HuH-7.5 (cell line): ENCODE measurements at places on chromosomes 7 and 10.

GRCh38 chr7:143499246-143499645, 21.6 kb downstream of the TAS2R41 start:
- no peak for DNase-seq

DNA sequence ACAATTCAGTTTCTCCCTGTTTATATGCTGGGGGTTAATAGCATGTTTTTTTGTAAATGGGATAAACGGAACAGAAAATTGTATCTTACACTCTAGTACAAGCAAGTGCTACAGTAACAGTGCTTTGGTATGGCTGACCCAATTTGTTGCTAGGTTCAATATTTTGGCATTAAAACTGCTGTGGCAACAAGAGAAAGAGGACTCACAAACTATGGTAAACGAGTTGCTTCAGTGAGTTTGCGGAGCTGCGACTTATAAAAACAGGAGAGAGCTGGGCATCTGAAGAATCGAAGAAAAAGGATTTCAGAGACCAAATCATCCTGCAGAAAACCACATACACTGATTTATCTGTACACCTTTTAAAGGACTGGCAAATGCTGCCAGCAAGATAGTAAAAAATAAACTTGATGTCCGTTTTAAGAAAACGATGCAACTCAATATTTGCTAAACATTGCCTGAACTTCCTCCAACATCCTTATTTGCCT, 2.2 kb downstream of the GLUD1 start:
- no peak for DNase-seq

- DNase-seq: no peak
These were observed 605.4 kb downstream of the INHBA start for GRCh38 chr7:41097501-41097900.

DNA sequence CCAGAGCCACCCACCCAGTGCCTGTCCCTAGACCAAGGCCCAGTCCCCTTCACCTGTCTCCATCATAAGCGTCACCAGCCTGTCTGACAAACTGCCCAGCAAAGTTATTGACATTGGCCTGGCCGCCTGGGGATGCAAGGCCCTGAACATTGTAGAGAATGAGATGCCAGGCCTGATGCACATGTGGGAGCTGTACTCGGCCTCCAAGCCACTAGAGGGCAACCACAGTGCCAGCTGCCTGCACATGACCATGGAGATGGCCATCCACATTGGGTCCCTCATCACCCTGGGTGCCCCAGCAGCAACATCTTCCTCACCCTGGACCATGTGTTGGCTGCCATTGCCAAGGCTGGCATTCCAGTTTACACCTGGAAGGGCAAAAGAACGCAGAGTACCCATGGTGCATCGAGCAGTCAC, 63.7 kb upstream of the ANTXRL start:
- DNase-seq: peak; percentile 23

GRCh38 chr7:25496476-25497368, 268.4 kb upstream of the NPVF start:
- DNase-seq: no peak

- DNase-seq: no peak
These were observed 9.2 kb downstream of the SIRT1 start for GRCh38 chr10:67893637-67894036.

GRCh38 chr10:78507510-78508160, 474.0 kb downstream of the RPS24 start:
- DNase-seq: no peak

DNA sequence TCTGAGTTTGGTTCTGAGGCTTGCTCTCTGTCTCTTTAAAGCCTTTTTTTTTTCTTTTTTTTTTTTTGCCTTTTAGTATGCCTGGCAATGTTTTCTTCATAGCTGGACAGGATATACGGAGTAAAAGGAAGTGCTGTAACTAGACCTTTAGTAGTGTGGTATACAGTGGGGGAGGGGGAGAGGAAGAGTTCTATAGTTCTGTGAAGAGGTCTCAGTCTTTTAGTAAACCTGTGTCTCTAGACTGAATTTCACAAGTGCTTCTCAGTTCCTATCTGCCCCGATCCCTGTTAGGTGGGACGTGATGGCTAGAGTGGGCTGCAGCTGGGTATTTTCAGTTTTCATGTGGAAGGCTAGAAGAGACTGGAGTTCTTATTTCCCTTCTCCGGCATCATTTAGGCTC, 3.1 kb upstream of the ABCC2 start:
- no peak for DNase-seq

- DNase-seq: no peak
These were observed 904 bp upstream of the CCDC7 start for GRCh38 chr10:32445036-32445435.

DNA sequence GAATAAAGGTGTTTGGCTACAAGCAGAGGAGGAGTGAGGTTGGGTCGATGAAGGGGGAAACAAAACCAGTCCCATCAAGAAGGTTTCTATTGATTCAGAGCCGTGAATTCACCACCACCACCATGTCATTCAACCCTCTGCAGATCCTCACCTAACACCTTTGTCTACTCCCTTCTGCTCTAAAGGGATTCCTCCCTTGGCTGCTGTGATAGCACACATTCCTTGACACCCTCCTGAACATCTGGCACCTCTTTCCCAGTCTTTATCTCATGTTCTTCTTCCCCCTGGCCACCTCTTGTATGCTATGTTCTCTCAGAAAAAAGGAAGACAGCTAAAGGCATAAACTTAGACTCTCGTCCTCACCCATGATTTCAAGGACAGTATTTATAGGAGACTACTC, 318.0 kb downstream of the GPAM start:
- no peak for DNase-seq

GRCh38 chr7:153457746-153458145, 594.5 kb upstream of the DPP6 start:
- DNase-seq: no peak

DNA sequence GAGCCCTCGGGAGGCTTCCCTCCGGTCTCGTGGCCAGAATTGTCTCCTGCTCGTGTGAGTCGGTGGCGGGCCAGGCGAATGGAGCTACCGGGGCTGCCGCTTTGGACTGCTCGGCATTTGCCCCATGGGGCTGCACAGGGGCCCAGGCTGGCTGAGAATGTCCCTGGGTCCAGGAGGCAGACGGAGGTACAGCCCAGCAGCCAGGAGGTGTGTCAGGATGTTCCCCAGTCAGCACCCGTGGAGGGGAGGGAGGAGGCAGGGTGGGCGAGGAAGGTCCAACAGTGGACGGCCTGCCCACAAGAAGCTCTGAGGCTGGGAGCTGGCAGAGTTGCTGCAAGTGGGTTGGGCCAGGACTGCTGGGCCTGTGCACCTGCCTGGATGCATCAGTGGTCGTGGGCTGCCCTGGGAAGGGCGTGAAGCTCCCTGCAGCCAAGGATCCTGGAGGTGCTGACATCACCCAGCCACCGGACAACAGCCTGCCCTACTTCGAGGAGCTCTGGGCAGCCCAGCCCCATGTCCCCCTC, 46.4 kb downstream of the PDGFA start:
- DNase-seq: no peak

DNA sequence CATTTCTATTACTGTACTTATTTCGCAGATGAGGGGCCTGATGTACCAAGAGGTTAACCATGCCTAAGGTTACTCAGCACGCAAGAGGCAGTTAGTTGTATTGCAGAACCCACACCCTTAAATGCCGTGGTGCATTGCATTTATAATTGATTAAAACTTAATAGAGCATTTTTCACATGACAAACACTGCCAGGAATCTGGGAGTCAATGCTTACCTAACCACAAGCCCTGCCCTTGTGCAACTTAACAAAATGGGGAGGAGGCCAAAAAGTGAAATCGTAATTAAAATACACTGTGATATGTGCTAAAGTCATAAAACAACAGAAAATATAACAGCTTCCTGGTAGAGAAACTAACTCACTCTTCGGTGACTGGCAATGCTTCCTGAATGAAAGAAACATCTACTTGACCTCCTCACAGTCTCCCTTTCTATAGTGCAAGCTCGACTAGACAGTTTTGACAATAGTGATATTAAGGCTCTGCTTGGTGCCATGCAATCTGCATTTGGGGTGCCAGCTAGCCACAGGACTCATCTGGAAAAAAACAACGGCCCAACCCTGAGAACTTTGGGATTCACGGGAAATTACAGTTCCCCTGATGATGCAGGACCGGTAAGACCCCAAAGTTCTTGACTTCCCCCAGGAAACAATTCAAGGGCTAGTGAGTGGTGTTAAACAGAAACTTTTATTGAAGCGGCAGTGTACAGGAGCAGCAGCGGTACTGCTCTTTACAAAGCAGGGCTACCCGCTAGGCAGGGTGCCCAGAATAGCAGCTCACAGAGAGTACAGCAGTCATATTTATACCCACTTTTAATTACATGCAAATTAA, 612.4 kb downstream of the TNS3 start:
- DNase-seq: no peak

DNA sequence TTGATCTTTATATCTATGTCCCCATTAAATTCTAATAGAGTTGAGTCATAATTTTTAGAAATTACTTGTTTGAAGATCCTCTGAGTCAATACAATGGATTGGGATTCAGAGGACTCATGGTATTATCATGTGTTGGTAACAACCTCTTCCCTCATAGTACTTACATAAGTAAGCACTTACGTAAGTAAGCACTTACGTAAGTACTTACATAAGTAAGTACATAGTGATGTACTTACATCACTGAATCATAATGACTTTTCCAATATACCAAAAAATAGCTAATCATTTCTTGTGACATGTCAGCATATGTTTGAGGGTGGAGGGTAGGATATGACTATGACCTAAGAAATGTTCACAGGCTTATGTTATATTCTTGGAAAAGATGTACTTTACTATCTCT, 740.5 kb downstream of the SORCS1 start:
- DNase-seq: no peak

DNA sequence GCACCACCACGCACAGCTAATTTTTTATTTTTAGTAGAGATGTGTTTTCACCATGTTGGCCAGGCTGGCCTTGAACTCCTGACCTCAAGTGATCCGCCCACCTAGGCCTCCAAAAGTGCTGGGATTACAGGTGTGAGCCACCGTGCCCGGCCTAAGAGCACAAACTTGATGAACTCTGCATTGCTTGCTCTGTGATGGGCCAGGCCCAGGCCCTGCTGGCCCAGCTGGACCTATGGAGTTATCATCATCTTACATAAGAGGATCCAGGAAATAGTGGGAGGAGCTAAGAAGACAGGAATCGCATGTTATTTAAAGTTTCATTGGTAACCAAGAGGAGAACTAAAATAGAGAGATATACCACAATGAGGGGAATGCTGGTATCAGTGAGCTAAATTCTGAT, 86.9 kb downstream of the DAGLB start:
- no peak for DNase-seq

- DNase-seq: no peak
These were observed 13.5 kb downstream of the PRF1 start for GRCh38 chr10:70588859-70589570.

DNA sequence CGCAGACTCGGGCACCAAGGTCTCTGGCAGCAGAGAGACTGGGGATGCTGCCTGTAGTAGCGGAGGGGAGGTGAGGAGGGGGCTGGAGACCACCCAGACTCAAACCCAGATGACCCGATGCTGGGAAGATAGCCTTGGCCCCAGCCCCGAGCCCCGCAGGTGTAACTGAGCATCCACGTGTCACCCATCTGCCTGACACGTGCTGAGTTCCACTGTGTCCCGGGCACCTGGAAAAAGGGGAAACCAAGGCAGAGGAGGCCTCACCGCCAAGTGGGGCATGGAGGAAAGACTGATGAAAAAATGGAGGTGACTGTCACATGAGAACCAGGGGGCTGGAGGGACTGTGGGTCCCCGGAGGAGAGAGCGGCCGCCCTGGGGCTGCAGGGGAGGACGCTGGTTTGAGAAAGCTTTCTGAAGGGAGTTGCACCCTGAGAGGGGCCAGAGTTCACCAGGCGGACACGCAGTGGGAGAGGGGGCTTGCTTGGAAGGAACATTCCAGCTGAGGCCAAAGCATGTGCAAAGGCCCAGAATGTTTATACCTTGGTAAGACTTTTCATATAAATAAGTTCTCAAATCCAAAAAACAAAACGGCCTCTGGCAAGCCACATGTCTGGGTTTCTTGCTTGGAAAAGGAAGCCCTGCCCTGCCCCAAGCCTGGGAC, 27.4 kb upstream of the ELN start:
- no peak for DNase-seq

GRCh38 chr7:37796138-37796775, 52.1 kb upstream of the NME8 start:
- no peak for DNase-seq

DNA sequence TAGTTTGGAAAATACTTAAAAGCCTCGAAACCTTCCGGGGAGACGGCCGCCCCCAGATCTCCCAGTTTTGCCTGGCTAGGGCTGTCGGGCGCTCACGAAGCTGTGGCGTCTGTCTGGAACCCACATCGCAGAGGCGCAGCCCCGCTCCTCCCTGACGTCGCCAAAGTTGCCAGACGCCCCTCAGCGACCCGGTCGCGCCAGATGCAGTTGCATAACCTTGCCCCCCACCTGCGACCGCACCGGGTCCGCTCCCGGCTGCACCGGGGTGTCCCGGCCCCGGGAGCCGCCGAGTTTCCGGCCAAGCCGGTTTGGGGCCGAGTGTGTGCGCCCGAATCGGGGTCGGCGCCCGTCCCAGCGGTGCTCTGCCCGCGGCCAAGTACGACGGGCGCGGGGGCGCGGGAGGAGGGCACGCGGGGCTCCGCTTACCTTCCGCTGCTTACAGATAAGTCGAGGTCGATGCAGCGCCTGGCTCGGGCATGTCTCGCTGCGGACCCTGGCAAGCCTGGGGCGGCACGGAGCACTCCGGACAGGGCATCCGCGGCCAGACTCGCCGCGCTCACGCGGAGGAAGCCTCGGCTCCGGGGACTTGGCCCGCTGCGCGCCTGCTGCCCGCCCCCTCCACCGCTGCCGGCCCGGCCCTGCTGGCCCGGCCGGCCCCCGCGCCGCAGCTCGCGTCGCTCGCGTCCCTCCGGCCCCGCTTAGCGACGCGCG, 665 bp downstream of the INSYN2A start:
- DNase-seq: no peak
